ENCODE measurements at places on chromosomes 7 and 10.
A peak's percentile ranks its signal among the peaks of the same experiment; 100 is the strongest.

DNA sequence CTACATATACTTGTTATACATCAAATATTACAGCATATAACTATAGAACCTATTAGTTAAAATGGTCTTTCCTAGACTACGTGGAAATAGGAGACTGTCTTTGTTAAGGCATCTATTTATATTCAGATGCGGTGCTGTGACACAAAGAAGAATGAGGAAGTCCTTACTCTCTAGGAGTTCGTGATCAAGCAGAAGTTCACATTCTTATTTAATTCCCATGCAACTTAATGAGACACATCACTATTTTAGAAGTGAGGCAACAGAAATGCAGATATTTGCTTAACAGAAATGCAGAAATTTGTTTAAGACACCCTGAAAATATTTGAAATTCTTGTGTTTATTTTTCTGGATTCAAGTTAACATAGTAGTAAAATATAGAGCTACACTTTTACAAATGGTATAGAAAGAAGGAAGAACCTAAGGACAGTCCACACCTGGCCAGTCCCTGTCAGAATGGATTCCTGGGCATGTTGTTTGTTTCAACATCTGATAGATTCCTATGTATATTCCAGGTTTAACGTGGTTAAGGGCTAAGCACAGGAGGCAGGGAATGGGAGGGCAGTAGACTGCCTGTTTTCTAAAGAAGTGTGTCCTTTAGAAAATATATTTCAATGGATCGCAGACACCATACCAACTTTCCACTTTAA lies 70.6 kb upstream of the NXPH1 start:
- no peak for DNase-seq

DNA sequence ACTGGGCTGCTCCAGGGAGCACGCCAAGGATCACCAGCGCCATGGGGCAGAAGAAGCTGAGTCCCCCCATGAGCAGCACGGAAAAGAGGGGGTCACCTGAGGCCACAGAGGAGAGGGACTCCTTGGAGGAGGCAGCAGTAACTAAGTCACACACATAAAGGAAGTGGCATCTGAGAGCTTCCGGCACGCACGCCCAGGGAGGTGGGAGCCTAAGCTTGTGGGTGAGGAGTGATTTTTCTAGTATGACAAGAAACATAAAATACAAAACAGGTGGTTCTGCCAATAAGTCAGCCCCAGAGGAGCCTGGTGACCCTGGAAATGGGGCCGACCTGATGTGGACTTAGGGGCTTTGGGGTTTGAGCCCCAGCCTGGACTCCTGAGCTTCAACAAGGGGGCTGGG lies 60.8 kb downstream of the CARD11 start:
- DNase-seq = no peak

GRCh38 chr7:23014681-23015080 lies 751 bp upstream of the HYCC1 start:
- no peak for DNase-seq

DNA sequence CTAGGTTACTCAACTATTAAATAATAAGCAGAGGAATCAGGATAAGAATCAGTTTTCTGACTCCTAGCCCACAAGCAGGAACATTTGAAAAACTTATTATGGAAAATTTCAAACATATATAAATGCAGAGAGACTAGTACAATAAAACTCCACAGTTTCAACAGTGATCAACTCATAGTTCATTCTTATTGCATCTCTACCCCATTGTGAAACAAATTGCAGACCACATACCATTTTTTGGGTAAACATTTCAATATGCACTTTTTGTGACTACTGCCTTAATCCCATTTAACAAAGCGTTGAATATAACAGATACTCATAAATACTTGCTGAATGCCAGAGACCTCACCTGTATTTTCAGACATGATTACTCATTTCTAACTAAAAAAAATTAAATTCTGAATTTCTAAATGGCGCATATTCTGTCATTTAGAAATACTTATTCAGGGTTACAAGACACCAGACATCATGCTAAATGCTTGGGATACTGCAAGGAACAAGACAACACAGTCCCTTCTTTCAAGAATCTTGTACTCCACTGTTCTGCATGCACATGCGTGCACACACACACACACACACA lies 11.4 kb downstream of the CDK6 start:
- DNase-seq = peak; percentile 89

GRCh38 chr7:35530124-35531109 lies 164.5 kb downstream of the HERPUD2 start:
- DNase-seq = no peak

GRCh38 chr10:70925377-70926225 lies 37.2 kb upstream of the PCBD1 start:
- peak; percentile 78 for DNase-seq

- no peak for DNase-seq
Observed at GRCh38 chr7:158827411-158828132, 1.7 kb downstream of the ESYT2 start.

GRCh38 chr10:130483691-130484467 lies 347.7 kb downstream of the GLRX3 start:
- no peak for DNase-seq

- DNase-seq = peak; percentile 79
Observed at GRCh38 chr7:147903536-147904218, 686.9 kb upstream of the C7orf33 start.

DNA sequence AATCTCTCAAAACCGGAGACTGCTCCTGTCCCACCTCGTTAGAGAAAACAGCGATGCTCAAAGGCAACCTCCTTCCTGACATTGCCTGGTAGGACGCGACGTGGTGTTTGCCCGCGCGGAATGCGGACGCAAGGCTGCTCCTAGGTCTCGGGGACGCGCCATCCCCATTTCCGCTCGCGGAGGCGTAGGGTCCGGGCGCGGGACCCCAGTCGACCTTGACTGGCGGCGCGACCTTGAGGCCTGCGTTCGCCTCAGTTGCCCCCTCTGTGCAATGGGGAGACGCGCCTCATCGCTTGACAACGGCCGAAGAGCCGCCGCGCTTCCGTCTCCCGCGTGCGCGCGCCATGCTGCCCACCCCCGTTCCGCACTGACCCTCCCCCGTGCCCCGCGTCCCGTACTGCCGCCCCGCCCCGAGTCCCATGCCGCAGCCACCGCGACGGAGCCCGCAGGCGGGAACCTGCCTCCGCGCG lies 412 bp upstream of the PPIA start:
- DNase-seq = no peak

DNA sequence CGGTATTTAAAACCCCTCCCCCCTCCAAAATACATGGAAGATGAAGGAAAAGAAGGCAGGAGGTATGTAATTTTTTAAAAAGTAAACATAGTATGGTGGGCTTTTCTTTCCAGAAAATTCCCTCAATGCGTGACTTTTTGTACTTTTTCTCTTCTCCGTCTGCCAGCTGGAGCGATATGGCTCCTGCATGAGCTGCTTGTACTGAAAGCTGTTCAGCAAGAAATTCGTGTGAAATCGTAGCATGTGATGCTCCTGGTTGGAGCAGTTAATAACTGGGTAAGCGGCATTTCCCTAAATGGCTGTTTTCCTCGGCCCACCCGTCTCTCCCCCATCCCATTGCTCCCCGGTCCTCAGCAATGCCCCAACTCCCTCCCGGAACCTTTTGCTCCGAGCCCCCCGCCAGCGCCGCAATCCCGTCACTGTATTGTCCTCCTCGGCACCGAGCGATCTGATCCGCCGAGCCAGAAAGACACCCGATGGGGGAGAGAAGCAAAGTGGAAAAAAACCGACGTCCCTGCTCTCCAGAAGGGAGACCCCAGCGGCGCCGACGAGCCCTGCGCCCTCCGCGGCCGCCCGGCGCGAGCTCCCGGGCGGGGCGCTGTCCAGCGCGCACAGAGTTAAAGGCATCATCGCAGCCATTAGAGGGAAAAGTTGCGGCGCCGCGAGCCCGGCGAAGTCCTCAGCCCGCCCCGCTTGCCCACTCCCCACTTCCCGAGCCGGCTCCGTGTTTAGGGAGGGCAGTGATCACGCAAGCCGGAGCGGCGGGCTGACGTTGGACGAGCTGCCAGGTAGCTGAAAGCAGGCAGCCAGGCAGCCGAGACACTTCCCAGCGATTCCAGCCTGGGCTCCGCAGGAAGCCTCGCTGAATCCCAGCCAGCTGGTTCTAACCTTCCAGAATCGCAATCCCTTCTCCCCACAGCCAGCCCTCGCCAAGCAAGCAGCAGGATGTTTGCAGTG lies at the start of gene VSTM2A:
Gene VSTM2A, plus strand, starts transcription at position 707 of the 957 bp plus-strand sequence. CDS start 356 bp downstream, outside the sequence.
- DNase-seq = no peak

DNA sequence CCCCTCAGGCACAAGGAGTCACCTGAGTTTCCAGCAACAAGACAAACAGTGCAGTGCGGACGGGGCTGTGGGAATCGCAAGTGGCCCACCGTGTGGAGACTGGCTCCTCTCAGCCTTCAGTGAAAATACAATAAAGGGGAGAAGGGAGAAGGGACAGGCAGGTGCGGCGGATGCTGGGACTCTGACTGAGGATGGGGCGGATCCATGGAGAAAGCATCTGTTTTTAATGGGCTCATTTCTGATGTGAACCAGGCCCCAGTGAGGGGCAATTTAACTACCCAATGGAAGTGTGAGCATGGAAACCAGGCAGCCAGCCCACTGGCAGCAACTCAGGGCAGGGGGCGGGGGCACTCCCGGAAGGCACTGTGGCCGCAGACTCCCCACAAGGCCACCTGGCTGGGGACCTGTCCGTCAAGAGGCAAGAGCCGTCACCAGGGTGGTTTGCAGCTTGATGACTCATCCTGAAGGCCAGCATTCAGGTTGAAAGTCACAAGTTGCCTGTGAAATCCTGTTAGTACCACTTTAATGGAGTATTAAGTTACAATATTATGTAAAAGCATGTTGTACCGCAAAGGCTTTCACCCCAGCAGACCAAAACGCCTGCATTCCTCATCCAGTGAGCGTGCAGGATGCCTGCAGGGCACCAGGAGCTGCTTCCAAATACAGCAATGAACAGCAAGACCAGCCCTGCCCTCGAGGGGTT lies 476.4 kb downstream of the PTPRN2 start:
- DNase-seq = no peak

DNA sequence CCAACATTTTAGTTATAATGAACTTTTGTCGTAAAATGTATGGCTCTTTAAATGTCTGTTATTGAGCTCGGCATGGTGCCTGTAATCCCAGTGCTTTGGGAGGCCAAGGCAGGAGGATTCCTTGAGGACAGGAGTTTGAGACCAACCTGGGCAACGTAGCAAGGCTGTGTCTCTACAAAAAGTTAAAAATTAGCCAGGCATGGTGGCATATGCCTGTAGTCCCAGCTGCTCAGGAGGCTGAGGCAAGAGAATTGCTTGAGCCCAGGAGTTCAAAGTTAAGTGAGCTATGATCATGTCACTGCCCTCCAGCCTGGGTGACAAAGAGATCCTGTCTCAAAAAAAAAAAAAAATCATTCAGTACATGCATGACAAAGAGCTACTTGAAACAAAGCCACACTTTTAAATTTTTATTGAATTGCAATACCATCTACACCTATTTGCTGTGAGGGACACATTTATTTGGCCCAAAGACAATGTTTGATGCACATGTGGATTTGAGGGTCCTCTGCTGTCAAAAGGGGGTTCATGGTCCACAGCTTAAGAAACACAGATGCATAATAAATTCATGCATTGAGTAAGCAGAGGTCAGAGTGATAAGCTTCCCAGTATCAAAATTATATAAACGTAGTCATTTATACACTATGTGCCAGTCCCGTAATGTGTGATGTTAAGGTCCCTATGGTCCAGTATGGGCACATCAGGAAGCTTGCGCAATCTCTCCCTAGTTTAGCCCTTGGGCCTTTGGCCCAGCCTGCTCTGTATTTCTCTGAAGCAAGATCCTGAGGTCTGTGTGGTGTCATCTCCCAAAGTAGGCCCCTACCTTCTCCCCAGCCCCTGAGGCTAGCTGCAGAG lies 4.4 kb upstream of the MALSU1 start:
- no peak for DNase-seq

DNA sequence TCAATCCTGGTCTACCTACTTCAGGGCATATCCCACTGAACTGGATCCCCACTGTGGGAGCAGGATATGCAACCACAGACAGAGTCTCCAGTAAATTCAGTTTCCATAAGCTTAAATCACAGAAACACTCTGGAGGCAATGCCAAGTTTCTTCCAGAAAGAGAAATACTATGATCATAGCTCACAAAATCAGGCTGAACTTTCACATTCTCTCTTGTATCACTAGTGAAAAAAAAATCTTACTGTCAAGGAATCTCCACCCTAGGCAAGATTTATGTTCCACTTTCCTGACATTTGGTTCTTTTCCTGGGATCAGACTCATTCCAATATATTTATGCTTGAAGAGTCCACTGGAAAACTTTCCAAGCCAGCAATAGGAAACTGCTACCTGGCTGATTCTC lies 749.0 kb downstream of the SUGCT start:
- DNase-seq = no peak

- DNase-seq = no peak
Observed at GRCh38 chr7:157877298-157878090, 540.7 kb downstream of the DNAJB6 start.

- DNase-seq = no peak
Observed at GRCh38 chr7:157896774-157897555, 560.2 kb downstream of the DNAJB6 start.

DNA sequence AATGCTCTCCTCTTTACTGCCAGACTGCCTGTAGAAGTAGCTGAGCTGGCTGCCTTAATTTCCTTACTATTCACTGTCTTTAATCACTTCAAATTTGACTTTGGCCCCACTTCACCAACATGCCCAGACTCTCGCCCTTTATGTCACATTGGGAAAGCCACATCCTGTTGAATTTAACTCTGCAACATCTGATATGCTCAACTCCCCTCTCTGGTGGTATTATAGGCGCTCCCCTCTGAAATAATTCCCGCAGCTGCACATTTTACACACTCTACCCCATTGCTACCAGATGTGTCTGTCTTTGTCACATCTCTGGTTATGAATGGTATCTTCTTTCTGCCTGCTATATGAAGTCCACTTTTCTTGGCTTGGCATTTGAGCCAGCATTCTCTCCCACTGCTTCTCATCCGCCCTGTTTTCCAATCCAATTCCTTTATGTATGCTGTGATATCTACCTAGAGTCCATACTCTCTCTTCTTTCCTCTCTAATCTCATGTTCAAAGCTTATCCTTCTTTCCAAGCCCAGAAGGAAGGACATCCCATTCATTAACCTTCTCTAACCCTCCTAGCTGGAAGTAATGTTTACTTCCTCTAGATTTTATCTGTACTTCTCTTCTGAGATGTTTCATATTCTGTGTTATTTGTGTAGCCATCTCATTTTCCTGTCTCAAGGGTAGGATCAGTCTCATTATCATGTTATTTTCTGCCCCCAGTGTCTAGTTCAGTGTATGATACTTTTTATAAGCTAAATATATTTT lies 134.5 kb downstream of the ST7 start:
- DNase-seq = no peak

- no peak for DNase-seq
Observed at GRCh38 chr10:86965986-86966654, 2.2 kb upstream of the ADIRF start.
